ENCODE measurements at places on chromosomes 7 and 10.

GRCh38 chr7:34060196-34060947 lies 155.0 kb downstream of the BMPER start:
- no peak for DNase-seq

DNA sequence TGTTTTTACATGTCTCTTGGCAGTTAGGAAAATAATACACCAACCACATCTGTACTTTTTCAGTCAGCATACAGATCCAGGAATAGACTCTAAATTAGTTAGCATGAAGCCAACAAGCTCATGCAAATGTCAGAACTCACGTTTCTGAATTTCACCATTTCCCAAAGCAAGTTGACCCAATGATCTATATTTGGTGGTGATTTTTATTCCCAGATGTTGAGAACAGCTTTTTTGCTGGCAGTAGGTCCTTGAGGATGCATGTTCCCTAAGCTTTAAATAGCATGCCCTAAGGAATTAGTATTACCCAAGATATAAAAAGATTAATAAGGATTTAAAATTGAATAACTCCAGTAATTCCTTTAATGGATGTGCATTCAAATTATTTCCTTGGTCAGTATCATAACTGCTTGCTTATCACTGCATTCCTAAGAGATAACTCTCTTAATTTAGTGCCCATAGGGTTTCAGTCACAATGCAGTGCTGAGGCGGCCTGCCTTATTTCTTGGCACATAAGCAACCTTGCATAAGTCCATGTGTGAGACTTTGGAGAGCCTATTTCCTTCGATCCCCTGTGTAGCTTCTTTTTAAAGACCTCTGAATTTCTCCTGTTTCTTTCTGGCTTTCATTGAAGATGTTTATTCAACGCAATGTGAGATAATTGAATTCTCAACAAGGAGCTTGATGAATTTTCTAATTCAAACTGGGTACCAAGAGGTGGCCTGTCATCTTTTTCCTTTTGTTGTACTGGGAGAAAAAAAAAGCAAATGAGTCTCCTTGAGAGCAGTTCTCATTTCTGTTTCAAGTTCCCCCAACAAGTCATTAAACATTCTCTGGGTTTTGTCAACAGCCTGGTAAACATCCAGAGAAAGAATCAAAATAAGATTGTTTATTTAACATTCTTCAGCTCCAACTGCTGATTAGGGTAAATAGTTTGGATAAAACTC lies 135.3 kb upstream of the MEOX2 start:
- no peak for DNase-seq

- no peak for DNase-seq
Observed at GRCh38 chr7:90311175-90311574, 9.9 kb downstream of the FAM237B start.

DNA sequence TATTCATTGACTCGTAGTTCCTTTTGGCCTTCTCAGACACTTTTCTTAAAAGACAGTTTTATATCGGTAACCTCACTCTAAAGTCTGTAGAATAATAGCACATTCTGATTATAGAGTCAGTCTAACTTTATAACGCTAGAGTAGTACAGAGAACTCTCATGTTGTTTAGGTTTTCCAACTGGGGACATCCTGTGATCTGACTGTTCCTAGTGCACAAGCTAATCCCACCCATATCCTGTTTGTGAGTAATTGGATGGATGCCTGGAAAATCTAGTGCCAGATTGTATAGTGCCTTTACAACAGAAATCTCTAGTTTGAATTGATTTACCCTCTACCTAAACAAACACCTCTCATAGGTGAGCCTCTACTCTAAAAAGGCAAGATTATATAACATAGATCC lies 107.4 kb downstream of the ZEB1 start:
- DNase-seq, result no peak

- DNase-seq, result no peak
Observed at GRCh38 chr10:21724687-21725367, 190.8 kb downstream of the MLLT10 start.

DNA sequence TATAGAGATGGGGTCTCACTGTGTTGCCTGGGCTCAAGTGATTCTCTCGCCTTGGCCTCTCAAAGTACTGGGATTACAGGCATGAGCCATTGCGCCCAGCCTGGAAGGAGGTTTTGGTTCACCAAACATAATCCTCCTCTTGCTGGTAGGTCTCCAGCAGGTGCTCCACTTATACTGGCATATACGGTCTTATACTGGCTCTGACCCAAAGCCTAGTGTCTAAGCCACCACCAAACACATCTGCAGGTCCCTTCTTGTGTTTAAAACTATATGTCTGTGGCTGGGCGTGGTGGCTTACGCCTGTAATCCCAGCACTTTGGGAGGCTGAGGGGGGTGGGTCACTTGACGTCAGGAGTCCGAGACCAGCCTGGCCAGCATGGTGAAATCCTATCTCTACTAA lies 5.4 kb downstream of the MBLAC1 start:
- no peak for DNase-seq

- DNase-seq, result no peak
Observed at GRCh38 chr7:158849768-158850544, 6.4 kb upstream of the DYNC2I1 start.

GRCh38 chr10:132588301-132589013 lies 50.9 kb downstream of the INPP5A start:
- DNase-seq, result no peak

DNA sequence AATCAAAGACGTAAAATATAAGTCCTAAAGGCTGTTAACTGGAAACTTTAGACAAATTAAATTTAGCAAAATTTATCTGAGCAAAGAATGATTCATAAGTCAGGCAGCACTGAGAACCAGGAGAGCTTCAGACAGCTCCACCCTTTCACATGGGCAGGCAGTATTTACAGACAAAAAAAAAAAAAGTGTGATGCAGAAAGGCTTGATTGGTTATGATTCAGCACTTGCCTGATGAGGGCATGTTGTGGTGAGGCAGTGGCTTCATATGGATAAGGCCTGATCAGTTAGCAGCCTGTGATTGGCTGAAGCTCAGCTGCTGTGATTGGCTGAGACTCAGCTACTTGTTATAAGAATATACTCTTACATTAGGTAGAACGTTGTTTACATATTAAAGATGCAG lies 495.4 kb upstream of the POM121L12 start:
- no peak for DNase-seq

- no peak for DNase-seq
Observed at GRCh38 chr10:133009218-133009950, 67.0 kb upstream of the CFAP46 start.

DNA sequence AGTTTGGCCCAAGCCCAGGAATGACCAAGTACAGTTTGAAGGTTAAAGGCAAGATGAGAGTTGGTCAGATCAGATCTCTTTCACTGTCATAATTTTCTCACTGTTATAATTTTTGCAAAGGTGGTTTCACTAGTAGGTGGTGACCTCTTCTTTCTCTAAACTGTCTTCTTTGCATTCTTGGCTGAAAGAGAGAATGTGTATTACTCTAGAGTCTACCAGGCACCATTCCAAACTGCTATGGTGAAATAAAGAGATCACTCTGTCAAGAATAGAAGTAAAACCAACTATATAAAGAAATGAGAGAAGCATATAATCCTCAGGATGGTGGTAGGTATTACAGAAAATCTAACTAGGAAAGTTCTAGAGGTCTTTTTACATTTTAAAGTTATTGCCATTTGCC lies 72.7 kb downstream of the DYNC1I1 start:
- DNase-seq, result no peak

GRCh38 chr10:121418126-121418777 lies 180.0 kb downstream of the FGFR2 start:
- no peak for DNase-seq

DNA sequence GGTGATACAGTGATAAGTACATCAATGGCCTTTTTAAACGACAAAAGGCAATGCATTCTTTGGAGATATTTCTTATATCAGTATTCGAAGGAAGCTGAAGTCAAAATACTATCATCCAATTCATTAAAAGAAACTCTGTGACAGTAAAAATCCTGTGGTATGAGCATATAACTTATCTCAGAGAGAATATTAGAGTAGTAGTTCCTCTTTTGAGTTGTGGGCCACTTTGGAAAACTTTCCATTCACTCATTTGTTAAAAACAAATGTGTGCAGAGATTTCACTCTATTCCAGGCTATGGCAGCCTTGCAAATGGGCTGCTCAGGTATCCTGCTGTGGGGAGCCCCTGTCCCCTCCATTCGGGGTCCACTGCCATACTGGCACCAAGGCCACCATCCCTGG lies 55.3 kb upstream of the ZNF438 start:
- no peak for DNase-seq

DNA sequence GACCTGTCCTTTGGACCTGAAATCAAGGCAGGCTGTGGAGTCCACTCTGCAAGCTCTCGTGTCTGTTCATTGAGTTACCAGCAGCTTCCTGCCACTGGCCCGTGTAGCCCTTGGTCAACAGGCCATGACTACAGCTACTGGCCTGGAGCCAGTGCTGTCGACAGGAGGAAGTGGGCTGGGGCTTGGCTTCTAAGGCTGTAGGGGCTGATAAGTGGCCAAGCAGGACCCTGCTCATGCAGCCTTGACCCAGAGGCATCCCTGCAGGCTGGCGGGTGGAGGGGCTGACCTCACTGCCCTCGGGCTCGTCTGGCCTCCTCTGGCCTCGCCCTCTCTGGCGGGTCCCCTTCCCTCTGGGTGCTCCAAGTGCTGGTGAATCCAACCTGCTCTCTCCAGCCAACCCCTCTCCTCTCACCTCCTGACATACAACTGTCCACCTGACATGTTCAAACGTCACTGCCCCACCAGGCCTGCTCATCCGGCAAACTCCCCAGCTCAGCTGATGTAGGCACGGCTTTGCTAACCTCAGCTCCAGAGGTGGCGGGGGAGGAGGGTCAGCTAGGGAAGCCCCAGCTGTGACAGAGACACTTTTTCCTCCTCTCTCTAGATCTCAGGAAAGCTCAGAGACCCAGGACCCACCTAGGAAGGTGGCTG lies 188.6 kb upstream of the LYZL2 start:
- no peak for DNase-seq

DNA sequence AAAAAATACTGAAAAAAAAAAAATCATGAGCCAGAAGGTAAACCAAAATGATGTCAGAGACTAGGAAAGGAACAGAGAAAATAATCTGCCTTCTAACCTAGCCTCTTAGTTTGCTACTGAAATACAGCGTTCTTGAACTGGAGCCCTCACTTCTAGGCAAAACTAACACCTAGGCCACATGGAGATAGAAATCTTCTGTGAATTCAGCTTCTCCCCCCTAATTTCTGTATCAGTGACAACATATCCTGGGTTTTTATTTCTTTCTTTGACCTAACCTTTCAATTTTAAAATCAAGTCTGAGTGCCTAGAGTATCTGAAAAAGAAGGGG lies 100.1 kb upstream of the GLCCI1 start:
- DNase-seq, result no peak

DNA sequence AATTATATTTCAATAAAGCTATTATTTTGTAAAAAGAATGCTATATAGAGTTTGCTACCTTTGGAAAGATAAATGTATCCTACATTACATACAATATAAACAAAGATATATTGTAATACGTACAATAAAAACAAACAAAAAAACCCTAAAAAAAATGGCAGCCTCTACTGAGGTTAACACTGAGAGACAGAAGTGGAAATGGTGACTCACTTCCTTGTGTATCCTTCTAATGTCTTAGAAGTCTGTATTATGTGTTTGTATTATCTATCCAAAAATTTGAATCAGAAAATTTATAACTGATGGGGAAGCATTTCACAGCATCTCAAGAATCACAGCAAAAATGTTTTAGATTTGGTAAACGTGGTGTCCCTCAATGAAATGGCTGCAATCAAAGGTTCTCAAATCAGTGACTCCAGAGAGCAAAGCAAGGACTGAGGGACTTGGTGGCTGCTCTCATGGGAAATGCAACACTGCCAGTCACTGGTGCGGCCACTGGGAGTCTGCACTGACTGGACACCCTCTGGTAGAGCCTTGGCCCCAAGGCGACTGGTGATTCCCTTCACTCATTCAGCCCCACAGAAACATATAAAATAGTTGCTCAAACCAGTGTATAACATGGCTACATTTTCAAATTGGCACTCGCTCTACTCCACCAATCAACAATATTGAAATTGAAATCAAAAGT lies 53.8 kb downstream of the PANK1 start:
- no peak for DNase-seq

- DNase-seq, result no peak
Observed at GRCh38 chr7:135831455-135832195, 83.0 kb upstream of the FAM180A start.

GRCh38 chr10:86798611-86799010 lies 42.2 kb downstream of the BMPR1A start:
- no peak for DNase-seq

GRCh38 chr7:152859781-152860191 lies 100.2 kb downstream of the ACTR3B start:
- DNase-seq, result no peak

DNA sequence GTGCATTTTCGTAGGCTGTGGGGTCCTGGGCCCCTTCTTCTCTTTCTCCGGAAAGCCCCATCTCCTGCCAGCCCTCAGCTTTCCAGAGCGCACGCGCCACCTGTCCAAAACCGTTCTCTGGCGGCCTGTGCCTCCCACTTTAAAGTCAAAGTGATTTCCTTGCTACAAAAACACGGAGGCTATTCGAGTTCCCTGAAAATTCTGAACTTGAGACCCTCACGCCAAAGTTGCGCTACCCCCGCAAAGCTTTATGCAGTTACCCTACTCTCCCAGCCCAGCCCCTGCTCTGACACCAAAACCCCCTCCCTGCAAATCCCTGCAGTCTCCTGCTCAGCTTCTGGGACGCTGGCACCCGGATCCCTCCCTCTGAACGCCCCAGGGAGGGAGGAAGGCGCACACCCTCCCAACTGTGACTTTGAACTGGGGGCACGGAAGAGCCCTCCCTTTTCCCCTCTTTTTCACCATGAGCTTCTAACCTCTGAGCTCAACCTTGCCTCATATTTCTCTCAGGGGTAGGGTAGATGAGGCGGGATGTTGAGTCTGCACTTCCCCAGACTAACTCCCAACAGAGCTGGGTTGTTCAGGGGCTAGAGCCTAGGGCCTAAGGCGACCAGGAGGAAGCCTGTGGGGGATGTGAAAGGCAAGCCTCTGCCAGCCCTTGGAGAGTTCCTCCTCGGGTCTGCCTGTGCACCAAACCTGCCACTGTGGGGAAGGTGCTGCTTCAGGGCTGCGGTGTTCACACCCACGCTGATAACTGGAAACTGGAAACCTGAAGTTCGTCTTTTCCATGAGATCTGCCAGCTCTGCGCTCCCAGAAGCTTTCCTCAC lies 2.7 kb upstream of the PAX4 start:
- no peak for DNase-seq

DNA sequence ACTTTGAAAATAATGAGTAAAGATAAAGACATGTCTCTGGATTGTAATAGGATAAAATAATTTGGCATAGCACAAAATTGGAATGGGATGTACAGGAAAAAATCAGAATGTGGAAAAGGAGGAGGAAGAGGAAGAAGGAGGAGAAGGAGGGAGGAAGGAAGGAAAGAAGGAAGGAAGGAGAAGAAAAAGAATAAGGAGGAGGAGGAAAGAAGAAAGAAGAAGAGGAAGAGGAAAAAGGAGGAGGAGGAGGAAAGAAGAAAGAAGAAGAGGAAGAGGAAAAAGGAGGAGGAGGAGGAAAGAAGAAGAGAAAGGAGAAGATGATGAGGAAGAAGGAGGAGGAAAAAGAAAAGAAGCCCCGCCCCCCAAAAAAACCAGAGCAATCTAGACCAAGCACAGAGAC lies 95.9 kb downstream of the ST8SIA6 start:
- no peak for DNase-seq

Data from effector CD4-positive, alpha-beta T cell (primary cell).